ENCODE measurements at places on chromosomes 13 and 19.

- no peak for DNase-seq
These were observed 13.5 kb downstream of the CRYL1 start for GRCh38 chr13:20512042-20512683.

DNA sequence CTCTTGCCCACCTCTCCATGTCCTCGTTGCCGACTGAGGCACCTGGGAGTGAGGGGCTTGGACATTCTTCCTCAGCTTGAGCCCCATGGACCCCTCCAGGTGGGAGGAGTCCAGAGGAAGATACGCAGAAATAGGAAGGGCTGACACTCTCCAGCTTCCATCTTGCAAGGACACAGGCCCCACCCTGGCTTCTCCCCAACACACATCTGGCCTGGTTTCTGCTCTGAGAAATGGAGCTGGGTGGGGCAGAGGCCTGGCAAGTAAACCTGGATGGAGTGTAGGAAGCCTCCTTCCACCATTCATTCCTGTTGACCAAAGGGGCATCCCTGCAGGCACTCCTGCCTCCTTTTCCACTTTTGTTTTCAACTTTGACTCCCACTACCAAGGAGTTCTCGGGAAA, 50.5 kb downstream of the NFIX start:
- DNase-seq, result no peak

GRCh38 chr13:52706081-52706480, 33.5 kb downstream of the CNMD start:
- DNase-seq, result no peak

DNA sequence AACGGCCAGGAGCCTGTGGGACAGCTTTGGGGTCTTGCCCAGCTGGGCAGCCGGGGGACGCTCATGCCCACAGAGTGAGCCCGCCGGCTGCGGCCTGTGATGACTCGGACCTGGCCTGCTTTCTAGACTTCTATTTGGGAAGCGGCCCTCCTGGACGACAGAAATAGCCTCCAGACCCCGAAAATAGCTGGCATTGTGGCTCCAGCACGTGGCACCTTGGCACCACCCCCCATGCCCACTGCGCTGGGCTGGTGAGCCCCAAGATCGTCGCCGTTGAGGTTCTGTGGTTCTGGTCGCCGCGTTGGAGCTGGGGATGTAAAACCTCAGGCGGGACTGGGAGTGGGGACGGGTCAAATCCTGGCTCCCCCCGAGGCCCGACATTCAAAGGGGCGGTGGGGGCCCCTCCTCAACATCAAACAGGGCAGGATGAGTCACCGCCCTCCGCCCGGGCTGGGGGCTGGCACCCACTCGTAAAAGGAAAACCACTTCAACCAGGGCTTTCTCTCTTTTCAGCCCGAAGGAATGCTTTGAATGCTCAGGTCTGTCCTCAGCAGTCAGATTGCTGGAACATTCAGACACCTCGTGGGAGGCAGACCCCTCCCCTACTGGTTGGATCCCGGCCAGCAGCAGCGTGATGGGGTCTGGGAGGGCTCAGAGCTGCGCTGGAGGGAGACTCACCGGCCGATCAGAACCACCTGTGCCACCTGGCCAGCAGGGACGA, 42.1 kb downstream of the GADD45B start:
- DNase-seq, result no peak

- no peak for DNase-seq
These were observed 116.6 kb upstream of the RNF113B start for GRCh38 chr13:98293570-98294142.

GRCh38 chr13:35716186-35716585, 239.7 kb upstream of the MAB21L1 start:
- no peak for DNase-seq

DNA sequence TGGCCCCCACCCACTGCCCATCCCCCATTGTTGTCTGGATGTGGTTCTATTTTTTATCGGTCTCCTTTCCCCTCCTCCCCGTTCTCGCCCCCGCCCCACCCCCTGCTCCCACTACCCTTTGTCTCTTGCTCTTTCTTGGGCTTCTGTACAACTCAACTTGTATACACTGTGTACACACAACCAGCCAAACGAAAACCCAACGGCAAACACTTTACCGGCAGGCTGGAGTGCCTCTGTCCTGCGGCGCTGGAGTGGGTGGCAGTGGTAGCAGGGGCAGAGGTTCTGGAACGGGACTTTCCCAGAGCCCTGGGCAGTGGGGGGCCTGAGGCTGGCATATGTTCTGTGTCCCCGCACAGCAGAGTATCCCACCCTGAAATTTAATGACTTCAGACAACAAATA, 13.7 kb downstream of the RRAS start:
- DNase-seq, result no peak

- DNase-seq, result no peak
These were observed 9.9 kb downstream of the TNFRSF19 start for GRCh38 chr13:23579896-23580683.

GRCh38 chr13:111161601-111162600, 46.8 kb downstream of the ARHGEF7 start:
- no peak for DNase-seq

DNA sequence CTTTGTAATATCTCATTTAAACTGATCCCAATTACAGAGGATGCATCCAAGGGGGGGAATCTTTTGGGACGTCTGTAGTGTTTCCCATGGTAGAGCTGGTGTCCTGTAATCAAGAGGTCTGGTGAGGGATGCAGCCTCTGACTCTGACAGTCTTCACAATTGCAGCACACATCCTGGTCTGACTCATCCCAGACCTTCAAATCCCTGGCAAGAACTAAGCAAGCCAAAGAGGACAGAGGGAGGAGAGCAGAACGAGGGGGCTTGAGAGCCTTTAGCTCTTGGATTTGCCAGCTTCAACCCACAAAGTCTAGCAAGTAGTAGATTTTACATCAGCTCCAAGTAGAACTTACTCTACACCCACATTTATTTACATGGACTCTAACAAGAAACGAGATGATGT, 17.3 kb upstream of the FCGBP start:
- DNase-seq, result no peak

- DNase-seq, result no peak
These were observed 345.6 kb downstream of the SPRY2 start for GRCh38 chr13:79995334-79995733.

DNA sequence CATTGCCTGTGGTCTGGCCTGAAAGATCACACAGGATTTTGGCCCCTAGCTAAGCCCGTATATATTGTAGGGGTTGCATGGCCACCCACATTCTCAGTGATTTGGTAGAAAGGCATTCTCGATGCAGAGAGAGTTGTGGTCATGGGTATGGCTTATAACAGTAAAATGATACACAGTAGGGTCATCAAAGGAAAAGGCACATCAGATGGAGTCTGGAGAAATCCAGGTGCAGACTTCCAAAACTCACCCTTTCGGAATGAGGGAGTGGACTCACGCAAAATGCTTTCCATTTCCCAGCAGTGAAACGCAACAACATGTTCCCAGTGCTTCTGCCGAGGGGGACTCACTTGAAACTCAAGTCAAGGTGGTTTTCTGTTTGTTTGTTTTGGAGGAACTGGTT, 802.5 kb upstream of the SLITRK1 start:
- no peak for DNase-seq

DNA sequence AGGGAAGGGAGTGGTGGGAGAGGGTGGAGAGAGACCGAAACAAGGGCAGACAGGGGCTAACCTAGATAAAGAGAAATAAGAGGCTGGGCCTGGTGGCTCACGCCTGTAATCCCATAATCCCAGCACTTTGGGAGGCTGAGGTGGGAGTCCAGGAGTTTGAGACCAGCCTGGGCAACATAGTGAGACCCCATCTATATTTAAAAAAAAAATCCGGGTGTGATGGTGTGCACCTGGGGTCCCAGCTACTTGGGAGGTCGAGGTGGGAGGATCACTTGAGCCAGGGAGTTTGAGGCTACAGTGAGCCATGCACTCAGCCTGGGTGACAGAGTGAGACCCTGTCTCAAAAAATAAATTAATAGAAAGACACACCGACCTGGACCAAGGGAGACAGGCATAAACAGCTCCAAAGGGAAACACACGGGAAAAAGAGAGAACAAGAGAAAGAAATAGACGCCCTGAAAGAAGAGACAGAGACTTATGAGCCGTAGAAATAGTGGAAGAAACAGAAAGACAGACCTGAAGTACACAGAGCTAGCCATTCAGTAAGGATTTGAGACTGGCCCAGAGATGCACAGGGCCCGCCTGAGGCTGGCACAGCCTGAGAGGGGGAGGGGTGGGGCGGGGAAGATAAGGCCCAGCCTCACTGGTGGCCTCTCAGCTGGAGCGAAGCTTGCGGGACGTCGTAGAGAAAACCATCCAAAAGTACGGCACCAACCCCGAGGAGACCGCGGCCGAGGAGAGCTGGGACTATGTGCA, 2.2 kb downstream of the CD37 start:
- no peak for DNase-seq

DNA sequence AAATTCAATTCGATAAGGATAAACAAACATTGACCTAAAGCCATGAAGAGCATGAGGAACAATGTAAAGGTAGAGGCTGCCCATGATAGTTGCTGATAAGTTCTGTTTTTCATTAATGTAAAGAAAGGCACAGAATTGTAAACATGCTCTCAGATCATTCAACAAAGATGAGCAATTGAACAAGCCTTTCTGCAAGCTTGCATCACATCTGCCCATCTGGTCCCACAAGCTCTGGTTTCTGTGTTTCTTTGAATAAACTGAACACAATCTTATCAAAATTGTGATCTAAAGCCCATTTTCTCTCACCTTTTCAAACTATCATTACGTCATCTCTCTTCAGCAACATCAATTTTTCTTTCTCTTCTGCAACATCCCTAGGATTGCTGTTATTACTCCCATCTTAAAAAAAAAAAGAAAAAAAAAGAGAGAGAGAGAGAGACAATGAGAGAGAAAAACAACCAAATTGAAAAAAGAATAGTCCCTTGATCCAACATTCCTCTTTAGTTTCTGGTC, 487.2 kb upstream of the GPC6 start:
- no peak for DNase-seq

- no peak for DNase-seq
These were observed 22.4 kb downstream of the CPT1C start for GRCh38 chr19:49713236-49713845.

DNA sequence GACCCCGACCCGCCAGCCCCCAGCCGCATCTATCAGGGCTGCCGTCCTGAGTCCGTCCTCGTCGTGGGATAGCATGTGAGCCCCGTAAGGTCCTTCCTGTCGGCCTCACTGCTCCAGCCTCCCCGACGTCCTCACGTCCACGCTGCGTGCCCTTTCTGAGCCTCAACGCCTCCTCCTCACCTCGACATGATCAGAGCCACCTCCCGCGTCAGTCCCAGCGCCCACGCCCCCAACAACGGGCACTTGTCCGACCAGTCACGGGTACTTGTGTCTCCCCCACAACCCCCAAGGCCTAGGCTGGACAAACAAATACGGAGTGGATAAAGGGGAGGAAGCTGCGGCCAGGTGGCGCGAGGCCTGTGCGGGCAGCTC, 665 bp downstream of the ZNF497 start:
- DNase-seq, result no peak

DNA sequence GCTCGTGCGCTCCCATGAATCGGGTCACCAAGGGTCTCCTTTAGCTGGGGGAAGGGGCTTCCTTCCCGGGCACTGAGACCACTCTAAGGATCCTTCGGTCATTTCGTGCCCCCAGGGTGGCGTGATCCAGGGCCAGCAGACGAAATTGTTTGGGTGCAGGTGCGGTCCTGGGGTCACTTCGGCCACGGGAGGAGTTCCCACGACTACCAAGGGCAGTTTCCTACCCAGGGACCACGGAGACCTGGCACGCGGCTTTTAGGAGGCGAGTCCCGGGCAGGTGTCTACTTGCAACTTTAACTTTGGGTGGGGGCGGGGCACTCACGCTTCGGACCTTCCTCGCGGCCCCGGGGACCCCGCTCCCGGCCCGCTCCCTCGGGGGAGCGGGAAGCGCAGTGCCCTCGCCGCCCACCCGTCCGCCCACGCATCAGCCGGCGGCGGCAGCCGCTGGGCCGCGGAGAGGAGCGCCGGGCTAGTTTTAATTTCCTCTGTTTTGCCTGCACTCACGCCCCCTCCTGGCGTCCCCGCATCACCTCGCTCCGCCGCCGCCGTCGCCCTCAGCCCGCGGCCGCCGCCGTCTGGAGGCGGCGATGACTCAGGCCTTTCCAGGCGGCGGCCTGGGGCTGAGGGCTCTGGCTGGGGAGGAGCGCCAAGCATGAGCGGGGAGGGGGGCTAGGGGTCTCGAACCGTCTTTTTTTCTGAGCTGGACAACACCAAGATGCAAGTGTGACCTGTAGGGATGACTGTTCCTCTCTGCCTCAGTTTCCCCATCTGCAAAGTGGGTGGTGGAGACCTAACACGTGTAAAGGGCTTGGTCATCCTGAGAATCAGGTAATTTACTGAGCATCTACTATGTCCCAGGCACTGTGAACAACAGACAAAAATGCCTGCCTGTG, 21.8 kb downstream of the OLFM2 start:
- peak; percentile 64 for DNase-seq

DNA sequence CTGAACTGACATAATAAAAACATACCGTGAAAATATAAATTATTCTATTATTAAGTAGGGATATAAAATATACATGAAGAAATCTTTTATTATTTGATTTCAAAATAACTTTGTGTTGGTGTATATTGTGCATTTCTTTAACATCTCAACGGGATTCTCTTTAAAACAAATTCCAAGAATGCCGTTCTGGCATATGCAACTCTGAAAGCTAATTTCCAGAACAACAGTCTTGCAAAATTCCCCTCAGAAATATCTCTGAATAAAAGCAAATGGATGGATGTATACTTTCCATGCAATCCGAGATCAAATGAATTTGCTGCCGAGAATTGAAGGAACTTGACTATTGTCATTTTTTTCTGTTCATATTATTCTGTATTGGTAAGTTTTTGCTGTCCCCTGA, 1579.8 kb downstream of the PCDH9 start:
- no peak for DNase-seq

DNA sequence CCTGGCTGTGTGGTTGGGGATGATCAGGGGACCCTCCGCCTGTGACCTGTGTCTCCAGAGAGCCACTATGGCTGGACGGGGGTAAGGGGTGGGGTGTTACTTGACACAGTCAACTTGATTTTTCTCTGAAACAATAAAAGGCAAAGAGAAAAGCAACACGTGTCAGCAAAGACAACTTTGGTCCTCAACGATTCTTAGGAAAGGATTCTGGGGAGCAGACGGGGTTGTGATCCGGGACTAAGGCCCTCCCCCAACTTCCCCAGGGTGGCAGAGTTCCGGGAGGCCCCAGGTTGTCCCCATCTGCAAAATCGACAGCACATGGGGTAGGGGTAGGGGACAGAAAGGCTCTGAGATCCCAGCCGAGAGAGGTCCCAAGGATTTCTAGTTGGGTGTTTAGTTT, 46.2 kb downstream of the COLGALT1 start:
- DNase-seq, result no peak

DNA sequence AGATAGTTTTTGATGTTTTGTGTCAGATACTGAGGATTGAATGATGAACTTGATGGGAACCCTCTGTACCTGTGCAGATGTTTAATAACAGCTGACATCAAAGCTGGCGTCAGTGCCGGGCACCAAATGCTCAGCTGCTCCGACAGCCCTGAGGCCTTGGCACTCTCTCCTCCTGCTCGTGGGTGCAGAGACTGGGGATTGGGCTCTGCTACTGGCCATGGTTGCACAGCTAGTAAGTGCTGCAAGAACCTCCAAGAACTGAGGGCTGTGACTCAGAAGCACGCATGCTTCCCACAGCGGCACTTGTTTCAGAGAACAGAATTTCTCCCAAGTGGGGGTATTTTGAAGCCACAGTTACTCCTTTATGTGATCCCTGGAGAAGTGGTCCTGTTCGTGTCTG, 5.9 kb downstream of the LAMP1 start:
- DNase-seq, result no peak

GRCh38 chr13:32430018-32430747, 2.3 kb upstream of the N4BP2L1 start:
- no peak for DNase-seq

- DNase-seq, result no peak
These were observed 1395.8 kb downstream of the SLITRK5 start for GRCh38 chr13:89066868-89067466.

Measured in activated gamma-delta T cell (primary cell).